A549 treated with DMSO at 1 μM for 4 hours (cell line): ENCODE measurements at places on chromosomes 1 and 21. TPM values are rescaled to one million over a fixed set of nuclear protein-coding genes. Genes with fewer than 3 reads are reported as not detected.

The PALMD gene
- total RNA-seq: 0.36 to 0.57 TPM (median 0.50 TPM) in 5 replicates

The SFN gene
- total RNA-seq: 425 to 552 TPM (median 445 TPM) in 5 replicates

The KIF17 gene
- 0.99 to 1.4 TPM (median 1.3 TPM) in 5 replicates for total RNA-seq

The MPL gene
- 0.26 TPM in 1 of 5 replicates, not detected in the others for total RNA-seq

The PCP4 gene
- total RNA-seq: not detected in 5 replicates

The C1orf185 gene
- total RNA-seq: not detected in 5 replicates

The SYCP1 gene
- not detected in 5 replicates for total RNA-seq

The ALX3 gene
- not detected in 5 replicates for total RNA-seq

The APCS gene
- not detected in 5 replicates for total RNA-seq

The CFHR1 gene
- 0.10 to 0.39 TPM (median 0.31 TPM) in 4 of 5 replicates, not detected in the other for total RNA-seq

The ZNF648 gene
- not detected in 5 replicates for total RNA-seq

The ANGPTL7 gene
- total RNA-seq: not detected in 5 replicates

The FCN3 gene
- total RNA-seq: not detected in 5 replicates

The GBP7 gene
- not detected in 5 replicates for total RNA-seq

The DFFB gene
- total RNA-seq: 3.0 to 4.3 TPM (median 3.7 TPM) in 5 replicates

The PLEKHN1 gene
- total RNA-seq: 4.4 to 7.1 TPM (median 6.1 TPM) in 5 replicates
